ENCODE measurements at places on chromosomes 7 and 10. TPM values are rescaled to one million over a fixed set of nuclear protein-coding genes. Genes with fewer than 3 reads are reported as not detected.

- H3K4me1 ChIP-seq, result no peaks in the 10 kb centered on the region
- DNase-seq, result no peak
- no peaks in the 10 kb centered on the region for H3K27me3 ChIP-seq
- H3K36me3 ChIP-seq, result no peaks in the 10 kb centered on the region
- H3K27ac ChIP-seq, result no peak overlapping the region
Observed at GRCh38 chr7:46319841-46320240, 398.8 kb upstream of the IGFBP3 start.

DNA sequence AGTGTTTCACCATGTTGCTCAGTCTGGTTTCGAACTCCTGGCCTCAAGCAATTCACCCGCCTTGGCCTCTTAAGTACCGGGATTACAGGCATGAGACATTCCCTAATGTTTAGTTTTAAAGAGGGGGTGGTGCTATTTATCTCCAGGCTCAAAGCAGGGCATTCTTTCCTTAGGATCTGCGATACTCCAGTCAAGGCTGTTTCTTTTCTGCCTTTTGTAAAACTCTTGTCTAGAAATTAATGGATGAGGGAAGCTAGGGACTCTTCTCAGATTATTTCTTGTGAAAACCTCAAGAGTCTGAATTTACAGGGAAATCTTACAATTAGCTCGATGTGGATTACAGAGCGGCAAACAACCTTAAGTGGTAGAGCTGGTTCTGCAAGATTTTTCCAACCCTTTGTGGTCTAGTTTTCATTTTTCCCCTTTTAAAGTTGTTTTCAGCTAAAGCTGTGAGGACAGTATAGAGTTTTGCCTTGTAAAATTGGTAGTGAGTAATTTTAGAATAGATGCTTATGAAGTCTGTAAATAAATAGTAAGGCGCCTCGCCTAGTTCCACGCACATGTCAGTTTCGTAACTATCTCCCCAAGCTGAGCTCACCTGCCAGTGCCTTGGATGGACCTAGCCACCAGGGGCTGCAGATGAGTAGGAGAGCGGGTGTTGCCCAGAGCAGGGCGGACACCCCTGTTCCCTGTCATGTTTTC is 53.1 kb downstream of the CUX1 start:
- no peaks in the 10 kb centered on the region for H3K27me3 ChIP-seq
- no peak overlapping the region for H3K27ac ChIP-seq
- peaks cover 17% of the 10 kb centered on the region for H3K4me1 ChIP-seq
- no peaks in the 10 kb centered on the region for H3K36me3 ChIP-seq
- DNase-seq, result no peak
- H3K4me3 ChIP-seq, result no peak overlapping the region

- H3K4me1 ChIP-seq, result no peaks in the 10 kb centered on the region
- H3K36me3 ChIP-seq, result no peaks in the 10 kb centered on the region
- no peak overlapping the region for H3K4me3 ChIP-seq
- no peaks in the 10 kb centered on the region for H3K27me3 ChIP-seq
- H3K27ac ChIP-seq, result no peak overlapping the region
- DNase-seq, result no peak
Observed at GRCh38 chr7:20745702-20746101, 41.0 kb downstream of the SP8 start.

HERC4 gene
- total RNA-seq, result 42.1 TPM

BPGM gene
- total RNA-seq, result 16.5 TPM

CALHM2 gene
- 11.1 TPM for total RNA-seq

Data from heart right ventricle (tissue), 16 donors.